Hypothalamus (tissue), 51 donors: ENCODE measurements at places on chromosomes 1 and 21.

DNA sequence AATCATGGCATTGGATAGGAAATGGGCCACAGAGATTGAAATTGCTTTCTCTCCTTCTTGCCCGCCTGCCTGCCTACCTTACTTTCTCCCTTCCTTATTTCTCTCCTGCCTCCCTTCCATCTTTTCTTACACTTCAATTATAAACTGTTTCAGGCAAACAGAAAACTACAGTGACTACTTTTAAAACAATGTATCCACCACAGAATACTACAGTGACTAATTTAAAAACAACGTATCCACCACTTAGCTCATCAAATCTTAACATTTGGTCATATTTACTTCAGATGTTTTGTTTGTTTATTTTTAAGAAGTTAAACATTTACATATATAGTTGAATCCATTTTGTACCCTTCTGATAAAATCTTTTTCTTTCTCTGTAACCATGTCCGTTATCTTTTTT, 54.4 kb downstream of the SNRPE start:
- DNase-seq = no peak

DNA sequence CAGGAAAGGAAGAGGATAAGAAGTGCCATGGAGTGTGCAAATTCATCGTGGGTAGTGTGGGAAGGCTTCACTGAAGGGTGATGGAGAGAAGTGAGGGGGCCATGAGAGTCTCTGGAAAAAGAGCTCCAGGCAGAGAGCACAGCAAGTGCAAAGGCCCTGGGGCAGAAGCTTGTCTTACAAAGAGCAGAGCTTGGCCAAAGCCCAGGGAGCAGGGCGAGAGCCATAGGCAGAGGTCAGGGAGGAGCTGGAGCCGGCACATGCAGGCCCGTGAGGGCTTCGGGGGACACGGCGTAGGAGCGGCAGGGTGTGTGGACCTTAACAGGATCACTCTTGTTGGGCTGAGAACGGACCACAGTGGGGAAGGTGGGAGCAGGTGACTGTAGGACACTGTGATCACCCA, 83.7 kb upstream of the EDN2 start:
- DNase-seq = no peak

GRCh38 chr1:17913326-17914115, 158.4 kb downstream of the ACTL8 start:
- no peak for DNase-seq

DNA sequence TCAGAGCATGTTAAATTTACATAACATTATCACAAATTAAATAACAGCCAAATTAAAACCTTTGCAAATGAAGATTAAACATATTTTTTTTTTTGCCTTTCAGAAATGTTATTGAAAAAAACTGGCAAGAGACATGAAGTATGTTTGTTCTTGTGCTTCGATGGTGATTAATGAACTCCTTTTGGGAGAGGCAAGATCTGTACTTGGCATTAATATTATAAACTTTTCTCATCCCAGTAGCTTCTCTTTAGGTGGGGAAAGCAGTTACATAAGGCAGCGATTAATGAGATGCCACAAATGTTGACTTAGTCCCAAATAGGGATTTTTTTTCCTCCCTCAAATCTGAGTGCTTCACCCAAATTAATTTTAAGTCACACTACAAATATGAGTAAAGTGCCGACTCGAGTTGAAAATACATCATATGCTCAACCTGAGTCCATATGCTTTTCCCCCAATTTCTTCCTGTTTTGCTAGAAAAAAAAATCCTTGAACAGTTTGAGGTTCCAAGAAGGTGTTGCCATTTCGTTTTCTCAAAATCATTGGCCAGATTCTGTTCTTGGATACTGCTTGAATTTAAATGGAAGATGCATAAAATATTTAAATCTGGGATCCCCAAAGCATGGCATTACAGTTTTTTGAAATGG, 294.5 kb downstream of the VAV3 start:
- DNase-seq = no peak

- no peak for DNase-seq
These were observed 4.8 kb downstream of the PSMG1 start for GRCh38 chr21:39178421-39178820.

DNA sequence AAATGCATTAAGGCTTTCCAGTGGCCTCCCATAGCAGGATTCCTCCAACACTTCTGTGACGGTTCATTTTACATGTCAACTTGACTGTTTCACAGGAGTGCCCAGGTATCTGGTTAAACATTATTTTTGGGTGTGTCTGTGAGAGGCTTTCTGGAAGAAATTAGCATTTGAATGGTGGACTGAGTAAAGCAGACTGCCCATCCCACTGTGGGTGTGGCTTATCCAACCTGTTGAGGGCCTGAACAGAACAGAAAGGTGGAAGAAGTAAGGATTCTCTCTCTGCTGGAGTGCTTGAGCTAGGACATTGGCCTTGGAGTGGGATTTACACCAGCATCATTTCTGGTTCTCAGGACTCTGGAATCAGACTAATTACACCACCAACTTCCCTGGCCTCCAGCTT, 85.6 kb downstream of the RGS7 start:
- DNase-seq = no peak

- no peak for DNase-seq
These were observed 9.8 kb downstream of the SH3GLB1 start for GRCh38 chr1:86714159-86714558.

DNA sequence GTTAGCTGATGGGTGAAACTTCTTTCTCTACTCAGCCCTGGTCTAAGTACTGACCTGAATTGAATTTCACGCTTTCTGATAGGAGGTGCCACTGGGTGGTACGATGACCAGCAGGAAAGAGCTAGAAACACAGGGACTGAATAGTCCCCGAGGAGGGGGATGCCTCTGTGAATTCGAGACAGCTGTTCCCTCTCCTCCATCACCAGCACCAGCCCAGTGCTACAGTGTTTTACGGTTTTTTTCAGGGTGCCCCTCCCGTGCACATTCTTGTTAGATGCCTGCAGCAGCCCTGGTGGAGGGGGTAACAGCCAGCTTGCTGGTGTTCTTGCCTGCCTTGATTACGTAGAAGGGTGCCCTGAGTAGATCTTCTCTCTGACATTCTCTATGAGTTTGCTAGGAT, 7.1 kb downstream of the HUNK start:
- no peak for DNase-seq

GRCh38 chr1:192003295-192004077, 154.8 kb upstream of the RGS18 start:
- DNase-seq = no peak

- DNase-seq = no peak
These were observed 53.9 kb downstream of the NR5A2 start for GRCh38 chr1:200081151-200081968.

GRCh38 chr1:21517161-21517589, 8.0 kb downstream of the ALPL start:
- DNase-seq = no peak

- no peak for DNase-seq
These were observed 68.5 kb upstream of the DUSP10 start for GRCh38 chr1:221810406-221810805.

- no peak for DNase-seq
These were observed 10.2 kb downstream of the DDI2 start for GRCh38 chr1:15627343-15627988.

DNA sequence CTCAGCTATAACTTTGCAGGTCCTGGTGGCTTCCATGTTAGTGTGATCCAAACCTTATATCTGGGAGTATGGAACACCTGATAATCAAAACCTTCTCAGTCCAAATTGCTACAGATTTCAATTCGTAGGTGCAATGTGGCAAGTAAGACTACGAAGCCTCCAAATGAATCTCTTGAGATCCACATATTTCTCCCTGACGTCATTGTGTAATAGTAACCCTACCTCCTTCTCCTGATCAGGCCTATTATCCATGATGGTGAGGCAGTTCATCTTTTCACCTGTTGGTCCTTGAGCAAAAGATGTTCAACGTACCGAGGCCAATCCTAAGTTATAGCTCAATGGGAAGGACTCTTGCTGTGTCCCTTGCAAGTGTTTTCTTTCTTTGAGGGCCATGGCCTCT, 115.9 kb upstream of the CHRM3 start:
- DNase-seq = no peak

GRCh38 chr21:34916446-34916845, 132.7 kb downstream of the RUNX1 start:
- DNase-seq = no peak

DNA sequence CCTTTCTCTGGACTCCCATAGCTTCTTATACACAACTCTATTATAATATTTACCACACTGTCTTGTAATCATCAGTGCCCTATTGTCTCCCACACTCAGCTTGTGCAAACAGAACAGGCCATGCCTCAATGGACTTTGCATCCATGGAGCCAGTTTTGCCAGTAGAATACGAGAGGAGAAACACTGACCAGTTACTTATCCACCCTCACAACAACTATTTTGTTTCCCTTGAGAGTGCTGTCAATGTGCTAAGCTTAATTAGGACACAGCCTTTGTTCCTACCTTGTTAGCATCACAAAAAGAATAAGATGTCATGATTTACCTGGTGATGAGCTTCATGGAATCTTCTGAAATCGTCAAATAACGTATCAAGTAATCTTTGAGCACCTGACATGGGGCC, 18.1 kb upstream of the LRRC52 start:
- no peak for DNase-seq

GRCh38 chr21:38170704-38171682, 85.8 kb upstream of the KCNJ15 start:
- DNase-seq = no peak

DNA sequence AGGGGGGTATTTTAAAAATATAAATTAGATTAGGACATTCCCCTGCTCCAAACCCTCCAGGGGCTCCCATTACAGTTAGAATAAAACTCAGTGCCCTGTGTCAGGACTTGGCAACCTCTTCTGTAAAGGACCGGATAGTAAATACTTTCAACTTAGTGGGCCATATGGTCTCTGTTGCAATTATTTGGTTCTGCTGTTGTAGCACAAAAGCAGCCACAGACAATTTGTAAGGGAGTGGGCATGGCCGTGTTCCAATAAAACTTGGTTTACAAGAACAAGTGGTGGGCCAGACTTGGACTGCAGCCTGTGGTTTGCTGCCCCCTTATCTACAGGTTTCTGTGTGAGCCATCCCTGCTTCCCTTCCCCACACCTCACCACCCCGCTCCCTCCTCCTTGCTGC, 92.0 kb downstream of the ACTL8 start:
- no peak for DNase-seq

DNA sequence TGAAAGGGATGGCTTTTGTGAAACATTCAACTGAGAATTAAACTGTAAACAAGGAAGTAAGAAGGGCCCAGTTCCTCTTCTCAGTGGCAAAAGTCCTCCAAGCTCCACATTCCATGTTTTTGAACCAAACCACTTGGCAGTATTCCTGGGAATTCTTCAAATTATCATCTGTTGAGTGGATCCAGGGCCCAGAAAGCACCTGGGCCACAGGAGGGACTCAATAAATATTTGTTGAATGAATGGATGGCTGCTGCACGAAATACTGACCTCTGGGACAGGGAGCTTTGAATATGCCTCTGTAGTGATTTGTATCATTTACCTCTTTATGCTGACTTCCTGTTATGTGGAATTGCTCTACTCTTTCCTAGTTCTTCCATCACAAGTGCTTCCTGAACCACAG, 4.7 kb downstream of the SLC35F3 start:
- DNase-seq = no peak

- no peak for DNase-seq
These were observed 528.9 kb downstream of the KIF26B start for GRCh38 chr1:245683676-245684075.

GRCh38 chr1:168252204-168252733, 26.5 kb downstream of the SFT2D2 start:
- no peak for DNase-seq

GRCh38 chr1:3662080-3662671, 9.9 kb downstream of the TP73 start:
- DNase-seq = no peak

DNA sequence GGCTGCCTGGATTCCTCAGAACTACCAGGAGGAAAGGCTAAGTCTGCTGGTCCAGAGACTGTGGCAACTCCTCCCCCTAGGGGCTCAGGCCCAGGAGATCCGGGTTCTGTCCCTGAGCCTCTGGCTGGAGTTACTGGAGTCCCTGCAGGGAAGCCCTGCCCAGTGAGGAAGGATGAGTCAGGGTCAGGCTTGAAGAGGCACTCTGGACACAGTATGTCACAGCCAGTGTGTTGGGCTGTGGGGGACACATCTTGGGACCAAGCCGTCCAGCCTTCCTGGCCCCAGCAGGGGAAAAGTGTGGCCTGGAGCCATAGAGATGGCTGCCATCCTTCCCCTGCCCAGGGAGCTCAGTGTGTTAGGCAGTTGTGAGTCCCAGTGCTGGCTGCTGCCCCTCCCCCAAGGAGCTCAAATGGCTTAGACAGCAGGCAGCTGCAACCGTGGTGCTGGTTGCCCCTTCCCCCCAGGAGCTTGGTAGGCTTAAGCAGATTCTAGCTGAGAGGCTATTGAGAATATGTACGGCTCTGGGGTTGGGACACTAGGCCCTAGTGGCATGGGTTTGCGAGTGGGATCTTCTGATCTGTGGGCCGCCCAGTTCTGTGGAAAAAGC, 28.2 kb upstream of the RABGAP1L start:
- DNase-seq = no peak

DNA sequence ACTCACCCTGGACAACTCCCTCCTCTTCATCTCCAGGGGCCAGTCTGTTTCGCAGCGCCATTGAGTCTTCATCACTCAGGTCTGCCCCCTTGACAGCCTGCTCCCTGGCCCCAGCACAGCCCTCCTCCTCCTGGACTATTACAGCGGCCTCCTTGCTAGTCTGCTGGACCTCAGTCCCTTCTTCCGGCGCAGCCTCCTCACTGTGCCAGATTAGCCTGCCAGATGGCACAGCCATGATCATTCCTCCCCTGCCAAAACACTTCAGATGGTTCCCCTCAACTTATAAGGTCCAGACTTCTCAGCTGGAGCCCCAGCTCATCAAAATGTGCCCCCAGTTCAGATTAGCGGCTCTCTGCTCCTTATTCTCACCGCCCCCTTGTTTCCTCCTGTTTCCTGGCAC, 7.0 kb upstream of the CELSR2 start:
- DNase-seq = no peak

DNA sequence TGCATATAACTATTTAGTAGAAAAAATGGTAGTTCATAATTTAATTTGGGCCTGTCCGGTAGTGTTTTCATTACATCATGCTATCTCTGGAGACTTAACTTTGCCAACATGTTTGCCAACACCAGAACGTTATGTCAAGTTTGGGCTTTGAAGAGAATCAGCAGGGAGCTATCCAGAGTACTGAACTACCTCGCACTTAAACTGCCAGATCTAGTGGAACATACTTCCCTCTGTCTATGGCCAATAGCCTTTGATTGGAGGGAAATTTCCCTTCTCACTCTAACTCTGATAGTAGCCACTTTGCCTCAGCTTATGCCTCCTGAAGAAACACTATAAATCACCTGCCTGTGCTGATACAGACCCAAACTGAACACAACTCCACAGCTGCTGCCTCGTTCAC, 10.0 kb downstream of the LRRC53 start:
- DNase-seq = no peak

DNA sequence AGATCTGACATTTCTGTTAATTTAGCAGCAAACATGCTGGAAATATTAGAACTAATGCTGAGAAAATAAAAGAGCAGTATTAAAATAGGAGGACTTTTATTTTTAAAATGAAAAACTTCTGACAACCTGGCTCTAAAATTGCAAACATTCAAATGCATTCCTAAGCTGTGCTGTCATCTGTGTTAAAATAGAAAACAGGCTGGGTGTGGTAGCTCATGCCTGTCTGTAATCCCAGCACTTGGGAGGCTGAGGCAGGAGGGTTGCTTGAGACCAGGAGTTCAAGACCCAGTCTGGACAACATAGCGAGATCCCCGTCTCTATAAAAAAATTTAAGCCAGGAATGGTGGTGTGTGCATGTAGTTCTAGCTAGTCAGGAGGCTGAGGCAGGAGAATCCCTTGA, 44.6 kb downstream of the MIGA1 start:
- DNase-seq = no peak

GRCh38 chr1:173161510-173162221, 45.5 kb downstream of the TNFSF4 start:
- DNase-seq = no peak

- DNase-seq = no peak
These were observed 400.7 kb upstream of the DAB1 start for GRCh38 chr1:57824535-57824934.
